Kidney epithelial cell (primary cell): ENCODE measurements at places on chromosomes 12 and 14. TPM values are rescaled to one million over a fixed set of nuclear protein-coding genes. Genes with fewer than 3 reads are reported as not detected.

- DNase-seq = no peak
These were observed 99.1 kb downstream of the FIGNL2 start for GRCh38 chr12:51749206-51749985.

- no peak for DNase-seq
These were observed 191.6 kb upstream of the BMP4 start for GRCh38 chr14:54148251-54148650.

- DNase-seq = no peak
These were observed 175.9 kb downstream of the EMP1 start for GRCh38 chr12:13372386-13372785.

DNA sequence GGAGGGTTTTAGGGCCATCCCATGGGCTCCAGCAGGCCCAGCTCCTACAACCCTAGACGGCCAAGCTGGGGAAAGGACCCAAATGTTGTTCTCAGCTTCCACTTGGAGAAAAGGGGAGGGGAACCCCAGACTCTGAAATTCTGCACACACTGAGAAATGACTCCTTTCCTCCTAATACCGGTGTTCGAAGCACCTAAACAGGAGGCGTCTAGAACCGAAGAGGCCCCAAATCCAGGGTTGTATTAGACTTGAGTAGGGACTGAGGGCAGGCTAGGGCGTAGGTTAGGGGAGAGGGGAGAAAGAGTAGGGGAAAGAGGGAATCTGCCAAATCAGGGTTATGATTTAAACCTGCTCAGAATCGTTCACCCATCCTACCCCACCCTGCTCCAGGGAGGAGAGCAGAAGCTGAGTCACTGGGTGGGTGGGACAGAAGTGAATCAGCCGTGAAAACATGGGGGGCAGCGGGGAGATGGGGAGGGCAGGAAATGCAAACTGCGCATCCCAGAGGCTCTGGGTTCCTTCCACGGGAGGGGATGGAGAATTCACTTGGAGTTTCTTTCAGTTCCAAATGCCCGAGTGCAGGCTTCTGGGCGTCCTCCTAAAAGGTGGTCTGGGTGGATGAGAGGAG is 1.0 kb downstream of the IGFBP6 start:
- no peak for DNase-seq

GRCh38 chr12:99706736-99707473 is 59.4 kb downstream of the GARIN6 start:
- no peak for DNase-seq

Gene PARP2
- 16.2 and 22.2 TPM in 2 replicates for total RNA-seq

Gene NOVA1
- total RNA-seq = 1.4 and 1.7 TPM in 2 replicates

DNA sequence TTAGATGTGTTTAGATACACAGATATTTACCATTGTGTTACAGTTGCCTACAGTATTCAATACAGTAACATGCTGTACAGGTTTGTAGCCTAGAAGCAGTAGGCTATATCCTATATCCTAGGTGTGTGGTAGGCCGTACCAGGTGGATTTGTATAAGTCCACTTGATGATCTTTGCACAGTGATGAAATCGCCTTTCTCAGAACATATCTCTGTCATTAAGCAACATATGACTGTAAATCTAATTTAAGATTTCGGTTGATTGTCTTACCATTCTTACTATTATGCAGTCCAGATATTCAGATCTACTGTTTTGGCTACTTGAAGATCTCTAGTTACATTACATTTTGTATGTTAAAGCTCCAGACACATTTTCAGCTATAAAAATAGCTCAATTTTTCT is 39.8 kb downstream of the ERC1 start:
- DNase-seq = no peak

GRCh38 chr14:29803045-29803444 is 124.6 kb downstream of the PRKD1 start:
- DNase-seq = no peak

Gene P2RX7
- 0.29 and 0.96 TPM in 2 replicates for total RNA-seq

DNA sequence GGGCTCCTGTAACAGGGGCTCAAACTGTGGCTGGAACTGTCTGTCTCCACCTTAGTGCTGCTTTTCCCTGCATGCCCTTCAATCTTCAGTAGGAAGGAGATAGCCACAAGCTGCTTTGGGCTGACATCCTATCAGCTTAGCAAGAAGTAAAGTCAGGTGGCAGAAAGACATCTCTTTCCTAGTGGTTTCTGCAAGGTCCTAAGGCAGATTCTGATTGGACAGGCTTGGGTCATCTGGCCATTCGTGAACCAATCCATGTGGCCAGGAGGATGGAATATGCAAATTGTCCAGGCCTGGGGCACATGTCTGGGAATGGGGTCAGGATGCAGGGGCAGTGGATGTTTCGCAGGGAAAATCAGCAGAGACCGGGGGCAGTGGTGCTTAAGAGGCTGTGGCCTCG is 5.2 kb downstream of the RITA1 start:
- no peak for DNase-seq

DNA sequence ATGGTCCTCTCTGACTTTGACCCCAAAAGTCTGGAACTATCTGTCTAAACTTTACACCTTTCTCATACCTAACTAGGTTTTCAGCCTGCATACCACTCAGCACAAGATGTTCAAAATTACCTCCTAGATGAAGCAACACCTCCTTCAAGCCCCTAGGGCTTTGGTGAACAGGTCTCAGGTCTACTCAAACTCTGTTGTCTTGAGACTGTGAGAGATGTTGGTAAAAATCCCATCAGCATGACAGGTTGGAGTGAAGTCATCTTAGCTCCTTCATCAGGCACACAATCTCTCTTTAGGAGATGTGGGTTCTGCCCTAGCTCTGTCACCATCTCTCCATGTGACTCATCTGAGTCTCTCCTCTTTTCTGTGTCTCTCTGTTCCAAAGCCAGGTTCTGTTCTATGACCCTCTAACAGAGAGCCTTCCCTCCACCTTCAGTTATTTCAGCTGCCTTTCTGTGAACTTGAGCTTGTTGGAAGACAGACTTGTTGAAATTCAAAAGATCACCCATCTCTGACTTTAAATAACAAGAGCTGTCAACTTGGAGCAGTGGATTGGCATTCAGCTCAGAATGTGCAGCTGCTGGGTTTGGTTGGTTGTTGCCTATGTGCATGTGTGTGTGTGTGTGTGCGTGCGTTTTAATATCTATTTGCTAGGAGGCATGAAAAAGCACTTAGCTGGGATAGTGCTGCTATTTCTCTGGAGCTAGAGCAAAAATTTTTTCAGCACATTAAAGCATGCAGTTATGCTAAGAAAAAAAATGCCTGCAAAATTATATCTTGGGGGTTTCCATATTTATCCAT is 130.7 kb downstream of the CRACR2A start:
- DNase-seq = no peak

GRCh38 chr12:94047781-94048567 is 100.4 kb upstream of the PLXNC1 start:
- no peak for DNase-seq

DNA sequence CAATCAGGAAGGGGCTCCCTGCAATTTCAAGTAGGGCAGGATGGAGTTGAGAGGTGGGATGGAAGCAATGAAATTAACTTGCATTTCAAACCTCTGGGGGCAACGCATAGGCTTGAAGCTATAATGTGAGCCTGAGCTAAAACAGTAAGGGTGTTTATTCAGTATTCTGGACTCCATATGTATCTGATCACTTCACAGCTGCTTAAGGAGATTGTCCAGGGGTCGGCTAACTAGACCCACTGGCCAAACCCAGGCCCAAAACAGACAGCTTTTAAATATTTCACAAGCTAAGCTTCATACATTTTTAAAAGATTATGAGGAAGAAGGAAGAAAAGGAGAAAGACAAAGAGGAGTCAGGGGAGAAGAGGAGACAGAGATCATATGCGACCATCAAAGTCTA is 6.8 kb upstream of the SERPINA3 start:
- DNase-seq = no peak
